ENCODE measurements at places on chromosomes 7 and 10.

DNA sequence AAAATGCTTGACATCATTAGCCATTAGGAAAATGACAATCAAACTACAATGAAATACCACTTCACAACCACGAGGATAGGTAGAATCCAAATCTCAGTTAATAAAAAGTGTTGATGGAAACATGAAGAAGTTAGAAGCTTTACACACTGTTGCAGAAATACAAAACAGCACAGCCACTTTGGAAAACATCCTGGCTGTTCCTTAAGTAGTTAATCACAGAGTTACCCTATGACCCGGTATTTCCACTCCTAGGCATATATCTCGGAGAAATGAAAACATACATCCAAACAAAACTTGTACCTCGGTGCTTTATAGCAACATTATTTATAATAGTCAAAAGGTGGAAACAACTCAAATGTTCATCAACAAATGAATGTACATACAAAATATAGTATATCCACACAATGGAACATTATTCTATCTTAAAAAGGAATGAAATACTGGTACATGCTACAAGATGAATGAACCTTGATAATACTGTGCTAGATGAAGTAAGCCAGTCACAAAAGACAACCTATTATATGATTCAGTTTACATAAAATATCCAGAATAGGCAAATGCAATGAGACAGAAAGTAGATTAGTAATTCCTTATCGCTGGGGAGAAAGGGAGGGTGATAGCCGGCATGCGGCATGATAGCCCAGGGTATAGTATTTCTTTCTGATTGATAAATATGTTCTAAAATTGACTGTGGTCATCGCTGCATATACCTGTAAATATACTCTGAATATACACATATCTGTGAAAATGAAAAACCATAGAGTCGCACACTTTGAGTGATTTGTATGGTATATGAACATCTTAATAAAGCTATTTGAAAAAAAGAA lies 1.9 kb downstream of the VWDE start:
- DNase-seq, result no peak

DNA sequence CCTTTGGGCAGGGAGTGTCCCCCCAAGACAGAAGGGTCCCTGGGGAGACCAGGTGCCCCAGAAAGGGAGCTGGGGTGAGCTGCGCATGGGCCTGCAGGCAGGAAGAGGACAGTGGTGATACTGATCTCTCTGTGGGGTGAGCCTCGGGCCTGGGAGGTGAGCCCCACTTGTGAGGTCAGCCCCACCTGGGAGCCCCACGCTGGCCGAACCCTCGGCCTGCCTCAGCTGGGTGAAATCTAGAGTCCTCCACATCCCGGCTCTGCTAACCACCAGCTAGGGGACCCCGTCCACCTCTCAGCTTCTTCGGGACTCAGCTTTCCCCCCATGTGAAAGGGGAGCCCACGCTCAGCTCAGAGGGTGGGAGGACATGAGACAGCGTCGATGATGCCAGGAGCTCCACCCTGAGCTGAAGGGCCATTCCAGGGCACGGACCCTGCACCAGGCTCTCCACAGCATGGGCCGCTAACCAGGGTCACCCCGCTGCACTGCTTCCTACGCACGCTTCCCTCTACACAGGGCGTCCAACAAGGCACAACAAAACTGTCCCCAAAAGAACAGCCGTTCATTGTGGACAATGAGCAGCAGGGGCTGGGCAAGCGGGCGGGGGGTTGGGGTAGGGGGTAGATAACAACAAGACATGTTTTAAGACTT lies 48.7 kb downstream of the CAMK2B start:
- no peak for DNase-seq

DNA sequence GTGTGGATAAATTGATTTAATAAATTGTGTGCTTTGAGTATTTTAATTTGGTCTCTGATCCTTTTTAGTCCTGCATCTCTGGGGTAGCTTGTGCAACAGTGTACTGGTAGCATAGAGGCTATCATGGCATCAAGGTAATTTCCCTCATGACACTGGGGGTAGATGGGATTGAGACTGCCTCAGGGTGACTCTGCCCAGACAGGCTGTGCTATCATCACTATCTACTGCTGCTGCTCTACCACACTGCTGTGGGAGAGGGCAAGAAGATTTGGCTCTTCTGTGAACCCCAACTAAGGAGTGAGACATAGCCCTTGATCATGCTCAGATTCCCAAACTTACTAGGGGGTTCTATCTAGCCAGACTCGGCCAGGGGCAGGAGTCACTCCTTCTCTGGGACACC lies 43.6 kb upstream of the JAZF1 start:
- DNase-seq, result no peak

- DNase-seq, result no peak
These were observed 28.2 kb upstream of the MPP7 start for GRCh38 chr10:28331066-28331465.

DNA sequence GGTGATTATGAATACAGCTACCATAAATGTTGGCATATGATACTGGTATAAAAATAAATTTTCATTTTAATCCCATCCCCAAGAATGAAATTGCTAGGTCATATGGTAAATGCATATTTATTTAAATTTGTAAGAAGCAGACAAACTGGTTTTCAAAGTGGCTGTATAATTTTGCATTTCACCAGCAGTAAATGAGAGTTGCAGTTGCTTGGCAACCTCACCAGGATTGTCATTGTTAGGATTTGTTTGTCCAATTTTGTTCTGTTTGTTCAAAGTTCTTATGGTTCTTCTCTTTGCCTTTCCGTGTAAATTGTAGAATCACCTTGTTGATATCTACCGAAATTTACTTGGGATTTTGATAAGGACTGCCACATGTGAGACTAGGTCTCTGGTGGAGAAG lies 237.4 kb downstream of the OTUD1 start:
- no peak for DNase-seq
